ENCODE measurements at places on chromosomes 11 and 22.

GRCh38 chr22:46546466-46547178 lies 9.2 kb upstream of the CELSR1 start:
- DNase-seq = no peak

DNA sequence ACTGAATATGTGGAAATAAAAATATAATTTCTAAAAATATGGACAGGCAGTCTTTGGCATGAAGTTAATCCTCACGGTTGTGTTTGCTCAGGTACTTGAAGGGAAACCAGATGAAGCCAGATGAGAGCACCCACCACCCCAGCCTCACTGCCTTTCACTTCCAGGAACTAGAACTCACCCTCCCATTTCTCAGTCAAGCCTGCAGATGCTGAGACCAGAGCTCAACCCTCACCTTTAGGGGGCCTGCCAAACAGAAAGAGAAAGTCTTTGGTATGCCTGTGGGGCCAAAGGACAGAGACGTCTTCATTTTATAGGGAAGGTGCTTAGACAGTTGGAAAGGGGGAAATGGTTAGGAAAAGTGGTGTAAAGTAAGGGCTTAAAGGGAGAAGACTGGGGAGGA lies 252.8 kb upstream of the PLET1 start:
- DNase-seq = no peak

GRCh38 chr11:35082321-35083180 lies 56.4 kb upstream of the CD44 start:
- DNase-seq = peak; percentile 95

DNA sequence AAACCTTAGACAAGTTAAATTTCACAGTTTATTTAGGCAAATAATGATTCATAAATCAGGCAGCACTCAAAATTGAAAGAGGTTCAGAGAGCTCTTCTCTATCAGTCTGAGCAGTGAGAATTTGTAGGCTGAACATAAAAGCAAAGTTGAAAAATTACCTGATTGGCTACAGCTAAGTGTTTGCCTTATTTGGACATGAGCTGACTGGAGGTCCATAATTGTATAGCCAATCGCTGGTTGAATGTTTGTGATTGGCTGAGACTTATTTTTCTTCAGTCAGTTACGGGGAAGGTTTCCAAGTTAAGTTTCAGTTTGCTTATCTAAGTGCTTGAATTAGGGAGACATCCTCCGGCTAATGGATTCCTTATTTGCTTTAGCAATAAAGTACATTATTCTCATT lies 527.5 kb downstream of the CNTN5 start:
- DNase-seq = no peak

GRCh38 chr11:59186130-59186594 lies 14.2 kb downstream of the DTX4 start:
- peak; percentile 74 for DNase-seq

DNA sequence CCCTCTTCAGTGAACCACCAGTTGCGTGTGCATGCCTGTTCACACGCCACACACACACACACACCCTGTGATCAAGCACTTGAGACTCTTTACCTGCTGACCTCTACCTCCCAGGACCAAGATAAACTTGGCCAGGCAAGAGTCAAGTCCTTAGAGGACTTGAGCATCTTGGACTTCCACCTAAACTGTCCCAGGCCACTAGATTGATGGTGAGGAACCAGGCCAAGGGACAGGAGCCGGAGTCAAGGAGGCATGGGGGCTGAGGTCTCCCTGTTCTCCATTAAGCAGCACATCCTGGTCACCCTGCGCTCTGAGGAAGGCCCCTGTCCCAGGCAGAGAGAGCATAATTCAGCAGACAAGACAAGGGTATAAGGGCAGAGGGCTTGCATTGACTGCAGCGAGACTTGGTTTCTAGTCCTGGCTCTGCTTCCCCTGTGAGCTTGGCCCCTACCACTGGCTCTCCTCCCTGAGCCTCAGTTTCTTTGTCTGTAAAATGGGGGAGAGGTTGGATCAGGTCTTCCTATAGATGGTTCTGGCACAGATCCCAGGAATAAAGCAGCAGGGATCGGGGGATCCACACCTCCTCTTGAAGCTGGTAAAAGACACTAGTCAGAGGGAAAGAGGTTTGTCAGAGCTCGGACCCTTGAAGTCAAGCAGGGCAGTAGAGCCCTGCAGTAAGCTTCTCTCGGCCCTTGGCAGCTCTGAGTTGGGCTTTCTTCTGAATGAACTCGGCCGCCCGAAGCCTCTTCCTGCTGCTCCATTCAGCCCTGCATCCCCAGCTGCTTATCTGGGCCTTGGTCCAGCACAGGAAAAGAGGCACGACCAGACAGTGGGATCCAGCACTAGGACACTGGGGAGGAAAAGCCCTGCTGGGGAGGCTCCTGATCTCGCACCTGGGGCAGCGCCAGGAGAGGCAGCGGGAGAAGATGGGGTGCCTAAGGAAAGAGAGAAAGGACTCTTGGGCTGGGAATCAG lies 2.0 kb downstream of the CREB3L1 start:
- no peak for DNase-seq

DNA sequence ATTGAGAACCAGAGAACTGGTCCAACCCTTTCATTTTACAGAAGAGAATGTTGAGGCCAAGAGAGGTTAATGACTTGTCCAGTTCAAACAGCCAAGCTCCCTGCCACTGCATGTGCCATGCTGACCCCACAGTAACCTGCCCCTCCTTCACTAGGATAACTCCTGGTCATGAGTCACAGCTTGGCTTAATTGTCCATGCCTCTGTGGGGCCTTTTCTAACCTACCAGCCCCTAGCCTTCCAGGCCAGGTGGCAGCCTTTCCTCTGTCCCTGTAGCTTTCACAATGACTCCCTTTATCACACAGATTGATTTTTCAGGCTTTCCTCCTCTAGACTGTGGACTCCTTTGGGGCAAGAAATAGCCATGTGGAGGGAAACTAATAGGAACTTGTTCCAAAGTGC lies 97.2 kb downstream of the PIWIL4 start:
- DNase-seq = no peak

DNA sequence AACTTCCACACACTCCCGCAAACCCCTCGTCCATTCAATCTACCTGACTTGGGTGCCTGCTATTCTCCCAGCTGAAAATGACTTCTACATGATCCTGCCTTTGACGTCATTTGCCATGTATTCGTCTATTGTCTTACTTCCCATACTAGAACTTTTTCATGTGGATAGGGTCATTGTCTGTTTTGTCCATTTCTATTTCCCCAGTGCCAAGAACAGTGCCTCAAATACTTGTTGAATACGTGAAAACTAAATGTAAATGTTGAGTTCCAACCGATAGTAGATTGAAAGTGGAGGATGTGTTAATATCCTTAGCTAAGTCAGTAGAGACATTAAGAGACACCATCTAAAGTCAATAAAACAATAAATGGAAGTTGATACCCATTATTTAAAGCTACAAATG lies 935 bp downstream of the TRIM68 start:
- peak; percentile 6 for DNase-seq

DNA sequence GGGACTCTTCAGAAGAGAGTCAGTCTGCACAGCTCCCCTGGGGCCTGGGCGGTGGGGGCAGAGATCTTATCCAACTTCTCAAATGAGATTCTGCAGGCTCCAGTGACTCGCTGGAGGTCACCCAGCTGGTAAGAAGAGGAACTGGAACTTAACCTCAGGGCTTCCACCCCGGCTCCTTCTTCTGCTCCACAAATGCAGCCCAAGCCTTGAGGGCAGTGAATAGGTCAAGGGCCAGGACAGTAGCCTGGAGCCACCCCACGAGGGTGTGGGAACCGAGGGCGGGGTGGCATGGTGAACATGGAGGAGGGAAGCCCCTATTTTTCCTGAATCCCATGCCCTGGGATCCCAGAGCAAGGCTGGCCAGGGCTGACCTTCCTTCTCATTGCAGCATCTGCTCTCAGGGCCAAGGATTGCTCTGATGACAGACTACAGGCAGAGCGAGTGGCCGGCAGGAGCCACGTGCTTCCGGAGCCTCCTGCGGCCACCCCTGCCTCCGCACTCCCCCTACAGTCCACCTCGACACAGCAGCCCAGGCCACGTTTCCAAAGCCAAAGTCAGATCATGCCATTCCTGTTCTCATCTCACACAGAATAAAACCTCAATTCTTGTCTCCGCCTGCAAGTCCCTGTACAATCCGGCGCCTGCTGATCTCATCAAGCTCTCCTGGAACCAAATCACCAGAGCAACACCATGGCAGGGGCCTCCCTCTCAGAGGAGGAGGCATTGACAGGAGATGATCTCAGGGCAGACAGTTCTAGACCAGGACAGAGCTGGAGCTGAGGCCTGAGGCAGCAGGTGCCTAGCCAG lies 21.1 kb upstream of the UPK3A start:
- no peak for DNase-seq

GRCh38 chr22:27438271-27438980 lies 363.1 kb downstream of the MN1 start:
- no peak for DNase-seq

DNA sequence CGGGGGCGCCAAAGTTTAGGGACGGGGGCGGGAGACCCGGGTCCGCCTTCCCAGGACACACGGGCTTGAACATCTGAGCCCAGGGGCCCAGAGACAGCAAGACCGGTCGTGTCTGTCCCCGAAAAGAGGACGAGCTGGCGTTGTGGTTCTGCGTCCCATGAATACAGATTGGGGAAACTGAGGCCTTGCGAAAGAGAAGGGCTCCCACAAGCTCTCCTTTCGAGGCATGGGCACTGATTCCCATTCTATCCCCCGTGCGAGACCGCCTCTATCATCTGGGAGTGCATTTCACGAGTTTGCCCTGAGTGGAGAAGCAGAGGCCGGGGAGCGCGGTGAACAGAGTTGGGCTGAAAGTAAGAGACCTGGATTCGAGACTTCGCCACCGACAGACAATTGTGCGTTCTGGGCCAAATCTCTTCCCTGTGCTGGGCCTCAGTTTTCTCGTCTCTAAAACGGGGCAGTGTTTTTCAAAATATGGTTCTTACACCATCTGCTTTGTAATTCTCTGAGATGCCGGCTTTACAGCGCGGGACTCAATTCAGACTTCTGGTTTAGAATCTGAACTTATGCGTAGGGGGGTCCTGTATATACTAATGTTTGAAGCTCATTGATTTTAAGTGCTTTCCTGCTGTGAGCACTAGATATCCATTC lies 471 bp downstream of the RNF185 start:
- DNase-seq = peak; percentile 46

- no peak for DNase-seq
Measured at GRCh38 chr22:26238596-26238995, 69.3 kb downstream of the SEZ6L start.

DNA sequence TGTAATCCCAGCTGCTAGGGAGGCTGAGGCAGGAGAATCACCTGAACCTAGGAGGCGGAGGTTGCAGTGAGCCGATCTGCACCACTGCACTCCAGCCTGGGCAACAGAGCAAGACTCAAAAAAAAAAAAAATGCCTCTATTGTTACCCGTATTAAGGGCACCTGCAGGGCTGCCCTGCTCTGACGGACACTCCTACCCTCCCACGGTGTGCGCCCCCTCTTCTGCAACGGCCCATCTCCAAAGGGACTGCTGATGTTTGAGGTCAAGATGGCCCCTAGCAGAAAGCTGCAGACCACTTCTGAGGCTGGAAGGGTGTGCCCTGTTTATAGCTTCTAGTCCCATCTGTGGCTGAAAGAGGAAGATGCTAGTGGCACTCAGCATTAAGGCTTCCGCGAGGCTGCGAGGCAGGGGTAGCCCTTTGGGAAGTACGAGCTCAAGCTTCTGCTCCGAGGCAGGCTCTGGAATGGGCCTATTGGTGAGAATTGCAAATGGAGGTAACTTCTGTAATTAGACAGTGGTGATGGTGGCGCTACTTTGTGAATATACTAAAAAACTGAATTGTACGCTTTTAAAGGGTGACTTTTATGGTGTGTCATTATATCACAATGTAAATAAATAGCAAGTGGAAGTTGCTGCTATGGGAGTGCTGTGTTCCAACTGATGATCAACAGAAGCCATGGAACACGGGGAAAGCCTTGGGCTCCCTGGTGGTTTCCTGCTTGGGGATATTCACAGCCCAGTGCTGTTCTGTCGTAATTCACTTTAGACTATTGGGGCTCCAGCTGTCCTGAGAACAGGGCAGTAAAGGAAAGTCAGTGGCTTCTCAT lies 24.3 kb downstream of the ARFGAP2 start:
- no peak for DNase-seq

DNA sequence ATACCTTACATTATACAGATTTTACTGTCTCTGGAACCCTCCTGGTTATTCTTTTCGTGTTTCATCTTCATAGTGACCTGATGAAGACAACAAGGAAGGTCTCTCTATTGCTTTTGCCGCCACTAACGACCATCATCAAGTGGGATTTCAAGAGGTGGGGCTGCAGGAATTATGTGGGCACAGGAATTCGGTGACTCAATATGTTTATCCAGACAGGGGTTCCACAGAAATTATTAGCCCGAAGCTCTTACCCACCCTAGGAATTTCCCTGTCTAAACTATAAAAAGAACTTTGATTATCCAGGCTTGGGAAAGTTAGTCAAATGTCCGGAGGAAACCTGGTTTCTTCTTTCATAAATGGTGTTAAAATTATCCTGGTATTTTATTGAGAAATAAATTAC lies 566.8 kb upstream of the TENM4 start:
- no peak for DNase-seq

DNA sequence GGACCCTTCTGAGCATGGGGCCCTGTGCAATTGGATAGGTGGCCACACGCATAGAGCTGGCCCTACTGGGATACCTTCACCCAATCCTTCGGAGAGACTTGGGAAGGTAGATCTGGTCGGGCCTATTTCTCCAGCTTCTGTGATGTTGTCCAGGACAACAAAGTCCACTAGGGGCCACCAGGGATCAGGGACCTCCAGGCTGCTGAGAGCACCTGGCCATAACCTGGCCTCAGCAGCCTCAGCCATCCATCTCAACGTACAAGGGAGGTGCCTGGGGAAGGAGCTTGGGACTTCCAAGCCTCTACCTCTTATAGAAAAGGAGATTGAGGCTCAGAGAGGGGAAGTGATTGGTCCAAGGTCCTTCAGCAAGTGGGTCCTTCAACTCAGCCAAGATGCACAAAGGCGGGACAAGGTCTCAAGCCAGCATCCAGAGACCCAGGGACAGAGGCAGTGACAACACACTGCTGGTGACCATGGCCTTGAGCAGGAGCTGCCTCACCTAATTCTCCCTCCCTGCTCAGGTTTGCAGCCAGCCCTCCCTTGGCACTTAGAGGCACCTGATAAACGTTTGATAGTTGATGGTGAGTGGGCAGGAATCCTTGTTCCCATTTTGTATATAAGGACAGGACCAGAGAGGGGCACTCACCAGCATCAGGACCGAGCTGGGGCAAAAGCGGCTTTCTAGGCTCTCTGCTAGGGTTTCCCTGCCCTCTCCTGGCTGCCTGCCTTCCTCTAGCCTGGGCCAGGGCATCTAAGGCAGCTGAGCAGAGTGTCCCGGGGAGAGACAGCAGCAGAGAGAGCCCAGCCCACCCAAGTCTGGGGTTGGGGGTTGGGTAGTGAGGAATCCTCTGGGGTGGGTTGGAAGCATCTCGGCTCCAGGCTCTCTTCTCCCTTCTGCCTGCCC lies 4.5 kb downstream of the RAC2 start:
- no peak for DNase-seq
